ENCODE measurements at places on chromosomes 3 and 15.

DNA sequence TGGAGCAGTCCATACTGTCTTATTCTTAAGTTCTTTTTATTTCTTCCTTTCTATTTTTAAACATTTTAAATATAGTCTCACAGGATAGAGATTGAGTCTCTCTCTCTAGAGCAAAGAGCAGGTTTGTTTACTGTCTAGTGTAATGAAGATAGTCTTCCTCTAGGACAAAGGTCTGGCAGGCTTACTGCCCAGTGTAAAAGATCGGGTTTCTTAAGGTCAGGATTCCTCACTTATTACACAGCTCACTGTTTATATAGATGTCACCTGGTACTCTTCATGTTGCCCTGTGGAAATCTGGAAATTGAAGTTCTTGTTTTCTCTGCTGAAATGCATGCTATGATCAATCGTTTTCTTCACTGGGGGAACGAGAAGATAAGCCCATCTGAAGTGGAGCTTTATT is 76.0 kb downstream of the ZBBX start:
- DNase-seq: no peak

DNA sequence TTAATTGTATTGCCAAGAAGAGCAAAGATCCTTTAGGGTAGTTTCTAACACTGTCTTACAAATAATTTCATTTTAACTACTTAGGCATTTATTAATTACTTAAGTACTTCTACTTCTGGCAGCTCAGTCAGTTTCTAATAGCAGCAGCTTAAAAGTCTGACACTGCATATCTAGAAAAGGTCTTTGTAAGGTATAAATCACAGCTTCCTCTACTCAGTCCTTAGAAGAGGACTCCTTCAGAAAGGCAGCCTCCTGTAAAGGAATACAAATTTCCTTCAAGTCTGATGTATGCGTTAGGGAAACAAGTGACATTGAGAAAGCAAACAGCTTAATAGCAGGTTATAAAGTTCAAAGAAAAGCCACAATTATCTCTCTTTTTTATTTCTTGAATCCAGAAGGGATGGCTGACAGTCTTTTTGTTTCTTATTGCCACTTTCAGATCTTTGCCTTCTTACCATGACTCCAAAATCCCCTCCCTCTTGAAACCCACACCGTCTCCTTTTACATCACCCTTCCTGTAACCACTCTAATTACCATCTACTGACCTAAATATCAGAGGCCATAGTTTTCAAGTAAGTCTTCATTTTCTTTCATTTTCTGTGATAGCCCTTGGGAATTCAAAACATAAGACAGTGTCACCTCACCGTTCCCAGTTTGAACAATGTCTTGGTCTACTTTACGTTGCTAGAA is 109.5 kb downstream of the CGGBP1 start:
- no peak for DNase-seq

GRCh38 chr3:166104938-166105337 is 267.7 kb upstream of the BCHE start:
- DNase-seq: no peak

GRCh38 chr15:29099131-29099880 is 170.3 kb downstream of the NSMCE3 start:
- no peak for DNase-seq

DNA sequence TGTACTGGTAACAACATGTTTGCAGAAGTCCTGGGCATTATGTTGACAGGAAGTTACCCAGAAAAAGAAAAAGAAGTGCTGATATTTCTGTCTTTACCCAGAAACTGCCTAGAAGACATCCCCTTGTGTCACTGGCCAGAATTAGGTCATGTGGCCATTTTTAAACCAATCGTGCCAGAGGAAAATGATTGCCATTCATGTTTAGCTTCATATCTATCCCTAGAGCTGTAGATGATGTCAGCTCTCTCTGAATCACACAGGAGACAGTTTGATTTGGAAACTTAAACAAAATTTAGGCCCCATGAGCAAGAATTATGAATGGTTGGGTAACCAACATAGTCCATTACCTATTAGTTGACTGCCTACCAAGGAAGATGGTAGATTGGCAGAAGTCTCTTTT is 8.9 kb upstream of the PLOD2 start:
- DNase-seq: no peak

- DNase-seq: peak; percentile 32
Observed at GRCh38 chr3:187743195-187744141, 1.8 kb downstream of the BCL6 start.

DNA sequence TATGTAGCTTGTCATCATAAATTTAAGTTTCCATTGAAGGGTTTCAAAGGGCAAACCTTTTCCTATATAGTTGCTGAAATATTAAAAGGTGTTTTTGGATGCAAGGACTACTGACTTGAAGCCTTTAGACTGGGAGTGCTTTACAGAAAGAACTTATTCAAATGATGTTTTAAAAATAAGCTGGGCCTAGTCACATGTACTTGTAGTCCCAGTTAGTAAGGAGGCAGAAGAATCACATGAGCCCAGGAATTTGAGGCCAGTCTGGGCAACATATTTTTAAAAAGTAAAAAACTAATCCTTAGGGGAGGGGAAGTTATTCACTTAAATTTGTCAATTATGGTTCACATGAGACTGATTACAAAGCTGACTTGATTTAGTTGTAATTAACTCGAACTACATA is 65.0 kb downstream of the SMARCC1 start:
- DNase-seq: no peak

DNA sequence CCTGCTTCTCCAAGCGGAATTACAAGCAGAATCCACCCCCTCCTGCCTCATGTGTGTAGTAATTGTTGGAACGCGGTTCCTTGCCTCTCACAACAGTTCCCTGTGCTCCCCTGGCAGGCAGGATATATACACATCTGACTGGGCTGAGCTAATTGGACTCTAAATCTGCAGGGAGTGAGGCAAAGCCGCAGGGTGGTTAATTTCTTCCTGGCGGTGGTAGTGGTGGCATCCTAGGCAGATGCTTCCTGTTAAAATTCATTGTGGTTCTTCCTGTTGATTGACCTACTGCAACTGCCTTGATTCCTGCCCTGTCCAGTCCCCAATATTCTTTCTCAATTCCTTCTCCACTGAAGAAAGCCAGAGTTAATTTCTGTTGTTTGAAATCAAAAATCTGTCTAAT is 202.9 kb upstream of the PROK2 start:
- no peak for DNase-seq

DNA sequence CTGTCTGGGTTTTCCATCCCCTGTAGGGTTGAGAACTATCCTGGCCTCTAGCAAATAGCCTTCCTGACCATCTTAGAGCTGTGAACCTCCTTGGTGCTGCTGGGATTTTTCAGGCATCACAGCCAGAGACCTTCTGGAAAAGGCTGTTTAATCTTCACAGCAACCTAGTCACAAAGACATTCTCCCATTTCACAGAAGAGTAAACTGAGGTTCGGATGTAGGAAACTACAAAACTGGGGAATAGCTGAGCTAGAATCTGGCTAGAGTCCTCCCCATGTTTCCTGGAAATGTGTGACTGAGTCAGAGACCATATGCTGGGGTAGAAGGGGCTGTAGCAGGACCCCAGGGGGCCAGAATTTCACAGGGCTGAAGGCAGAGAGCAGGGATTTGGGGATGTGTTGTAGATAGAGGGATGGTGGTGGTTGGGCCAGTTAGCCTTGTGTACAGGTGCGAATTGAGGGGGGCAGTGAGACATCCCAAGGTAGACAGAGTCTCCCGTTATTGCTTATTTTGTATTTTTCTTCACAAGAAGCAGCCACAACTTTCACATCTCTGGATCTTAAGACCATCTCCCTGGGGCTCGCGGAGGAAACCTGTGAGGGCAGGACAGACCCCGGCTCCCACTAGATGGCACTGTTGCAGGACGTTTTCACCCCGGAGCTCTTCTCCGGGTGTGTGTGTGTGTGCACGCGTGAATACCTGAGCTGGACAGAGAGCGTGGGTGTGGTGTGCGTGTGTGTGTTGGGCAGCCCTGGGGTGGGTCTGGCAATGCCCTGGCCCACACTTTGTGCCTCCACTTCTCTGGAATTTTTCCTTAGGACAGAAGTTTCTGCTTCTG is 66.9 kb upstream of the PRR23C start:
- peak; percentile 39 for DNase-seq

- DNase-seq: no peak
Observed at GRCh38 chr3:155981669-155982068, 111.2 kb downstream of the GMPS start.

GRCh38 chr3:170232266-170232665 is 10.0 kb downstream of the PRKCI start:
- no peak for DNase-seq

GRCh38 chr15:77327168-77327567 is 92.7 kb downstream of the PEAK1 start:
- no peak for DNase-seq

GRCh38 chr15:78616506-78616905 is 4.3 kb downstream of the CHRNA3 start:
- no peak for DNase-seq

DNA sequence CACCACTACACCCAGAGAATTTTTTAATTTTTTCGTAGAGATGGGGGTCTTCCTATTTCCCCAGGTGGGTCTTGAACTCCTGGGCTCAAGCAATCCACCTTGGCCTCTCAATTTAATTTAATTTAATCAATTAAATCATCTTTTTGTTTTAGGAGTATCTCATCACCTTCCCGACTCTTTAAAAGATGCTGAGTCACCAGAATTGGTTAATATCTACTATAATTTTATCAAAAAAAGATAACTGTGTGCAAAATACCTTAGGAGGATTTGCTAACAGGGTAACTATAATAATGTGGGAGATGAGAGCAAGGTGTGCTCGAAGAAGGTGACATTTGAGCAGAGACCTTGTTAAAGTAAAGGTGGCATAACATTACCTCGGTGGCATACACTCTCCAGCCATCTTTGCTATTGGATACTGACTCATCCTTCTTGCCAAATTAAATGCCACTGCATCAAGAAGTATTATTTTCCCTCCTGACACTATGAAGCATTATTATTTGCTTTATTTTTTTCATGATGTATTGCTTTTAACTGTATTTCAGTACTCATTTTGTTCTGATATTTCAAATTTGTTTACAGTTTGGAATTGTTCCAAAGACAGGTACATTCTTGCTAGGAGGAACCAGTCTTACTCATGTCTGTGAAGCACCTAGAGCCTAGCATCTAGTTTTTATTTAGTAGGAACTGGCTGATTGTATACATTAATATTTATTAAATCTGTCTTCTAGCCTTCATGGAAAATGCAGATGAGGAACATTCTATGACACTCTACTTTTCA is 200.7 kb downstream of the MBNL1 start:
- no peak for DNase-seq

DNA sequence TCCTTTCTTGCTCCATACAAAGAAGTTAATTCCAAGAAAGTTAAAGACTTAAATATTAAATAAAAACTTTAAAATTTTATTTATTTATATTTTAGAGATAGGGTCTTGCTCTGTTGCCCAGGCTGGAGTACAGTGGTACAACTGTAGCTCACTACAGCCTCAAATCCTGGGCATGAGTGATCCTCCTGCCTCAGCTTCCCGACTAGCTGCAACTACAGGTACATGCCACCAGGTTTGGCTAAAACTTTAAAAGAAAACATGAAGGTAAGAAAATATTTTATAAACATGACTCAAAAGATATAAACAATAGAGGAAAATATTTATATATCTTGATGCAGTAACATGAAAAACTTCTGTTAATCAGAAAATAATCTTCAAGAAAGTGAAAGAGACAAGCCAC is 33.2 kb downstream of the ADIPOQ start:
- DNase-seq: no peak

DNA sequence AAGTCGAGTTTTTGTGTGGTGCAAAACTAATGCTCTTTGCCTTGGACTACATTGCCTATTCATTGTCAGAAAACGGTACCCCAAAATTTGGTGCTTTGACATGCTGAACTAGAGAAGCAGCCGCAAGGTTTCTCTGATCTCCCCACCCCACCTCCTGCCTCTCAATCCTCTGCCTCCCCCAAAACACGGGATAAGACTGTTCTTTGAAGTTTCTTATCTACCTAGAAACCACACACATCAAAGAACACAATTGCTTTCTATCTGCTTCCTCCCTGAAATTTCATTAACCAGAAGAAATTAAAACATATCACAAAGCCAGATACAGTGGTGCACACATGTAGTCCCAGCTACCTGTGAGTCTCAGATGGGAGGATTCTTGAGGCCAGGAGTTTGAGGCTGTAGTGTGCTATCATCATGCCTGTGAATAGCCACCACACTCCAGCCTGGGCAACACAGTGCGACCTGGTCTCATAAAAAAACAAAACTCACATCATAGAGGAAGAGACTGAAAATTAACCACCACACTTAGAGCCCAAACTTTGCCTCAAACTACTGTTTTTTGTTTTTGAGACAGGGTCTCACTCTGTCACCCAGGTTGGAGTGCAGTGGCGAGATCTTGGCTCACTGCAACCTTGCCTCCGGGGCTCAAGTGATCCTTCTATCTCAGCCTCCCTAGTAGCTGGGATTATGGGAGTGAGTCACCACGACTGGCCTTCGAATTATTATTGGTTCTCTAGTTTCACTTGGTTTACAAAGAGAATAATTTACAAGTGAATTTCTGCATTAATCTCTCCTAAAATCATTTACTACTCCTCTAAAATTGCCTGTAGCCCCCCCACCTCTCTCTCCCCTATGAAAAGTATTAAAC is 2.7 kb upstream of the PCNP start:
- no peak for DNase-seq

- no peak for DNase-seq
Observed at GRCh38 chr3:77648664-77649063, 608.8 kb downstream of the ROBO2 start.

DNA sequence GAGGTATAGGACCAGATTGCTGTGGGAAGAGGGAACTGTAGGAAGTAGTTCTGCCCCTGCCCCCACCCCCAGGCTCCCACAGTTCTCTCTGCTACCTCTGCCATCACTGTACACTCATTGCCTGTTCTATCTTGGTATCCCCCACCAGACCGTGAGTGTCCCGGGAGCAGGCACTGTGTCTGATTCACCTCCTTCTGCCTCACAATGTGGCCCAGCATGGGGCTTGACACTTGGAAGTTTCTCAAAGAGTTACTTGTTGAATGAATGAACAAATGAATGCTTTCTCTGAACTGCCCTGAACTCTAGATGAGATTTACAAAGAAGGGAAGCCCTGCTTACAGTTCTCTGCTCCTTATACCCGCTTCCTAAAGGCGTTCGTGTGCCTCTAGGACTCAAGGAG is 27.1 kb upstream of the PIK3CB start:
- DNase-seq: no peak

All from T-helper 1 cell (primary cell).